CD4-positive, alpha-beta T cell treated with Interleukin-6 at 100 ng/mL for 8 hours (primary cell): ENCODE measurements at places on chromosomes 6 and 20.
A peak's percentile ranks its signal among the peaks of the same experiment; 100 is the strongest.

GRCh38 chr20:44642203-44643153 lies 9.0 kb downstream of the ADA start:
- peak; percentile 32 for DNase-seq

GRCh38 chr6:81608776-81609175 lies 143.7 kb downstream of the TENT5A start:
- DNase-seq, result no peak

DNA sequence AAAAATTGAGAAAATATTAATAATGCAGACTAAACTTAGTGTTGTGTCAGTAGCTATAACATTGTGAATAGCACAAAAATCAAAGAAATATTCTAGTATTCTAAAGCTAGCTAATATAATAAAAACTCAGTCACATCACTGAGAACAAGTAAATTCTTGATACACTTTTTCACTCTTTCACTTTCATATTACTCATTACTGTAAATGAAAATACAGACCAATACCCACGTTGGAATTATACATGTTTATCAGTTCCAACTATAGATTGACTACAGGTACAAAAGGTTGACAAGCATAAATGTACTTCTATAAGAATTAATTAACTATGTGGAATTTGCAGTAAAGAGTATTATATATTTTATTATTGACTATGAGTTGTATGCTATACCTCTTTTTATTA lies 1043.4 kb upstream of the FLRT3 start:
- no peak for DNase-seq

- DNase-seq, result no peak
Measured at GRCh38 chr6:128569732-128570679, 49.6 kb upstream of the PTPRK start.

DNA sequence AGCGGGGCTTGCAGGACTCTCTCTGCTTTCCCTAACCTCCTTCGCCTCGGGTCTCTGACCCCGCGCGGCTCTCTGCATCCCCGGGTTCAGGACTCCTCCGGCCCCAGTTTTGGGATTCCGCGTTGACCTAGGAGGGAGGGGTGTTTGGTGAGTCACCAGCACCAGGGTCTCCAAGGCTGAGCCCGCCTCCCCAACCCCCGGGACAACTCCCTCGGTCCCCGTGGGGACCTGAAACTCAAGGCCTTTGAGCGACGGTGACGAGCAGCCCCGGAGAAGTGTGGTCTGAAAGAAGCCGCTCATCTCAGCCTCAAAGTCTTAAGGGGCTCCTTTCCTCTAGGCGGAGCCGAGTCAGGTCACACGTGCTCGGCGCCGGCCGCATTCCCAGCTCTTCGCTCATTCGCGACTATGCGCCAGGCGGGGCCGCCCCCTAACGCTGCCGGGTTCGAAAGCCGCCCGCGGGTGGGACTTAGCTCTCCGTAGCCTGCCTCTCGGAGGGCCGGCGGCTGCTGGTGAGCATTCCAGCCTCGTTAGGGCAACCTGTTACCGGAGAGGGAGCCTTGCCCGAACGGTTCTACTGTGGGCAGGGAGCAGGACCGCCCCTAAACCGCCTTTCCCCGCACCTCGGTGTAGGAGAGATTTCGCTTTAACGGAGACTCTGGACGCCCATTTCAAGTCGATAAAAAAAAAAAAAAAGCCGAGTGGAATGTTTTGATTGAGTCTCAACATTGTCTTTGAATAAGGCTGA lies 3.0 kb upstream of the PRDM13 start:
- DNase-seq, result no peak

- DNase-seq, result no peak
Measured at GRCh38 chr20:17619351-17620093, 49.6 kb downstream of the DSTN start.
